ENCODE measurements at places on chromosomes 3 and 15.

DNA sequence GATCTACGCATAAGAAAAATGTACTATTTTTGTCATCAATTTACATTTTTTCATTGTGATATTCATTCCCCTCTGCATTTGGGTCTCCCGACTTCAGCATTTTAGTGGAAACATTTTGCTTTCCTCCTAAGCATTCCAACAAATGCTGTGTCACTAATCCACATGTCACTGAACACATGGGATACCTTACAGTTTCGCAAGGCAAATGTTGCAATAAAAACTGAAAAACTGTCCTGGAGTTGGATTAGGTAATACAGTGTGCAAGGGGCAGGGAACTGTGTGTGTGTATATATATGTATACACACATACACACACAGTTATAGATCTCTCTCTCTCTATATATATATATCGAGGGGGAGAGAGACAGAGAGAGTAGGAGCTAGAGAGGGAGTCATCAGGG, 632.2 kb downstream of the MAGI1 start:
- no peak for DNase-seq

- DNase-seq: no peak
Measured at GRCh38 chr3:173886-174285, 22.7 kb upstream of the CHL1 start.

- peak; percentile 80 for DNase-seq
Measured at GRCh38 chr3:127959873-127960272, 44.8 kb downstream of the KBTBD12 start.

DNA sequence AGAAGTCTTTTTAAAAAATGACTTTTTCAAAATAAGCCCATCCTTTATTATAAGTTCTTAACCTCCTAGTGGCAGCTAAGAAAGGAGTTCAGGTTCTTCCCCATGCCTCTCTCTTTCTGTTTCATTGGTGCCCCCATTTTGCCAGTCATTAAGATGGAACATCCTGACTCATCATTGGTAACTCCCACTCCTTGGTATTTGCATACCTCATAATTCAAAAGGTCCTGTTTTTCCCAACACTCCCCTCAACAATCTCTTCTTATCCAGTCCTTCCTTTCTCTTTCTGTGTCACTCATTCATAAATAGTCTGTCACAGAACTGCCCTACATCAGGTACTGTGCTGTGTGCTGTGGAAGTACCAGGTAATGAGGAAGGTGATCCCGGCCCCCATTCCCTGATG, 394.0 kb downstream of the FOXP1 start:
- no peak for DNase-seq

- no peak for DNase-seq
Measured at GRCh38 chr15:70802629-70803028, 39.3 kb upstream of the UACA start.

DNA sequence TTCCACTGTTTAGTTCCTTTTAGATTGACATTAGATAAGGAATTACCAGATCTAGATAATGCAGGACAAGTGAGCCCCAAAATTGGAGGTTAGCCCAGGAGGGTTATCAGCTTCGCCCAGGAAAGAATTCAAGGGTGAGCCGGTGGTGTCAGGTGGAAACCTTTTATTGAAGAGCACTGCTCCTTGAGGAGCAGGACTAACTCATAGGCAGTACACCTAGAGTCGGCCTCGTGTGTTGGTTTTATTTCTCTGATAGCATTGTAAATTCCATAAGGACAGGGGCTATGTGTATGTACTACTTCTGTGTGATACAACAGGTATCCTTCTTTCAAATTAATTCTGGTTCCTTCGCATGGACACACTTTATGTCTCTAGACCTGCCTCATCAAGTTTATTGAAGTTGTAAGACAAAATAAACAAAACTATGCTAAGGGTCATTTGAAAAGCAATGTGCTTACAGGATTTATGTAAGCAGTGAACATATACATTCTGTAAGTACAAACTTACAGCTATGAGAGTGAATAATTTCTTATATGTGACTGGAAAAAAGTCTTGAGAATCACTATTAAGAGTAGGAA, 57.2 kb downstream of the SNX4 start:
- DNase-seq: no peak

DNA sequence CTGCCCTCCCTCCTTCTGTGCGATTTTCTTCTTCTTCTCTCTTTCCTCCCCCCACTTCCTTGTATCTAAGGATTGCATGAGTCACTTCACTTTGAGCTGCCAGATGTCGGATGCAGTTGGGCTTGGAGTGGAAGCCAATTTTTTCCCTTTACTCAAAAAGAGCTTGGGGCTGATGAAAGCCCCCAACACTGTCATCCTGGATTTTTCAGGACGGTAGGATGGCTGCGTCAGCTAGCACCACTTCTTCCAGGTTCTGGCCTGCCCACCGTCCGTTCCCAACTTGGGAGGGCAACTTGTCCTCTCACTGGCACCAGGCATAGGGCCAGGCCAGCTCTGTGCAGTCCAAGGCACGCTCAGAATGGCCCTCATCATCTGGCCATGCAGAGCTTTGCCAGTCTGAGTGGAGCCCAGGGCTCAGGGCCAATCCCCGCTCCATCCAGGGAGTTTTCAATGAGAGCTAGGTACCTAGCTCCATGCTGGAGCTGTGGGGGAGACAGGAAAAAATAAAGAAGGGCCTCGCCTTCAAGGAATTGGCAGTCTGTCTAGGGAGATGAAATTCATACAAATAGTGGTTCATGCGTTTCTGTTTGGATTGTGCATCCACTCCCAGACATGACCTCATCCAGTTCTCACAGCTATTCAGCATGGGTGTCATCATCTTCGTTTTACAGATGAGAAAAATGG, 47.7 kb upstream of the INSYN1 start:
- no peak for DNase-seq

- no peak for DNase-seq
Measured at GRCh38 chr3:194312186-194312742, 38.9 kb downstream of the CPN2 start.

Data from NCI-H1105 treated with DMSO at 0.1 percent for 48 hours (cell line).